Activated naive CD8-positive, alpha-beta T cell treated with anti-CD3 and anti-CD28 coated beads for 36 hours (primary cell): ENCODE measurements at places on chromosomes 11 and 22.

DNA sequence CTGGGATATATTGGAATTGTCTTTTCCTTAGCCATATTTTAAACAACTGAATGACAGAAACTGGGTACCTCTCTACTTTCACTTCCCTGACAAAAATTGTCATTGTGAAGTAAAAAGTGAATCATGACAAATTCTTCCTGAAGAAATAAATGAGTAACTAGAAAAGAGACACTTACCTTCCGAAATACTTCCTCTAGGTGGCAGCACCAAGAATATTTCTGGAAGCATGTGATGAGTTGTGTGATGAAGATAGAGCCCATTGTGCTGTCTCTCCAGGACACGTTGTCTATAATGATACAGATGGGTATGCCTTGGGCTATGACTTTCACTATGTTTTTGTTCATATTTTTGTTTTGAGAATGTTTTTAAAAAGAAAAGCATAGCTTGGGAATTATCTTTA, 21.5 kb downstream of the CASP4 start:
- DNase-seq: no peak

DNA sequence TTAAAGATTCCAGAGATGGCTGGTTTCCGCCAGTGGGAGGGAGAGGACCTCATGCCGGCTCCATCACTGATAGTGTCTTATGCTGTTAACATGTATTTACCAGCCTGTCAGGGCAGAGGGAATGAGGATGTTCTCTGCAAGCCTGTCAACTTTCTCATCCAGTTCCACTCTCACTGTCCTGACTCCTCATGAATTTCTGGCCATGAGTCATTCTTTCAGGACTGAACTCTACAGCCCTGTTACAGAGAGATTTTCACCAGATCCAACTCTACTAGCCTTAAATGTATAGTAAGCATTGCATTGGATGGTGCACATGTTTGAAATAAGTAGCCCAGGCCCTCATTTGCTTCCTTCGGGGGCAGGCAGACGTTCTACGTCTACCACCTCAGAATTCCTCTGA, 387.7 kb downstream of the TMEM135 start:
- DNase-seq: no peak

GRCh38 chr11:60830478-60831142, 11.3 kb upstream of the CCDC86 start:
- no peak for DNase-seq

DNA sequence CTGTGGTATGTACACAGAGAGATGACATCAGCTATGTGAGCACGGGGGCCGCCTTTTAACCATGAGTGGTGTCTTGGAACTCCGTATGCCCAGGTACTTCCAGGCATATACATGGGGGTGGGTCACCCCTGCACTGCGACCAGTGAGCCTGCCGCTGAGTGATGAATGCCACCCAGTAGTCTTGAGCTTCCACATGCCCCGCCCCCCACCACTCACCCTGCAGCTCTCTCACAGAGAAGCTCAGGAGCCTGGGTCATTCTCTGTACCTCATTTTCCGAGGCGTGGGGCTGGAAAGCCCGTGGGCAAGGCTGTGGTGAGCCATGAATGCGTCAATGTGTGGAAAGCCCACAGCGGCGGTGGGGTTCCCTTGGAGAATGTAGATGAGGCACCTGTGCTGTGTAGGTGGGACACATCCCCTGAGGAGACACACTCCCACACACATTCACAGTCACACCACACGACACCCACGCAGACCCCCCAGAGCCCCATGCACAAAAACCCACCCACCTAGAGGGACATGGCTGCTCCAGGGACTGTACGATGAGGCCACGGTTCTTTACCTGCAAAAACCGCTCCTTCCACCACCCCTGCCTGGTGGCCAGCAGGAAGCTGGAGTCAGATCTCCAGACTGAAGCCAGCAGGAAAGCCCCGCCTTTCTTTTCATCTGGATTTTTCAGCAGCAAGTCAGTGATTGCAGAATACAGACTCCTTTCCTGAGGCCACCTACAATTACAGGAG, 67.6 kb downstream of the PIWIL3 start:
- peak; percentile 20 for DNase-seq

- no peak for DNase-seq
These were observed 1.2 kb downstream of the GPR83 start for GRCh38 chr11:94400050-94400449.

- peak; percentile 67 for DNase-seq
These were observed 49.9 kb downstream of the STIM1 start for GRCh38 chr11:3905080-3905953.

GRCh38 chr11:3853899-3854659, 1.4 kb upstream of the STIM1 start:
- peak; percentile 67 for DNase-seq

GRCh38 chr11:80066291-80066690, 625.5 kb upstream of the TENM4 start:
- no peak for DNase-seq

DNA sequence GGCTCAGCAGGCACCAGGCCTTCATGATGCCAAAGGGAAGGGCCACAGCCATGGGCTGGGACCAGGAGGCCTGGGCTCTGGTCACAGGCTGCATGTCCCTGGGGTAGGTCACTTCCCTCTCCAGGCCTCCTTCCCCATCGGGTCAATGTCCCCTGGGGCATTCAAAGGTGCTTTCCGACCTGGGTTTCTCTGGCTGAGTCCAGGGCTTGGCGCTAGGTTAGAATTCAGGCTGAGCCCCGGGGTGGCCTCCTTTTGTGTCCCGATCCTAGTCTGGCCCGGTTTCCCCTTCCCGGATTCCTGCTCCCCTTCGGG, 12.2 kb downstream of the MAFF start:
- no peak for DNase-seq

DNA sequence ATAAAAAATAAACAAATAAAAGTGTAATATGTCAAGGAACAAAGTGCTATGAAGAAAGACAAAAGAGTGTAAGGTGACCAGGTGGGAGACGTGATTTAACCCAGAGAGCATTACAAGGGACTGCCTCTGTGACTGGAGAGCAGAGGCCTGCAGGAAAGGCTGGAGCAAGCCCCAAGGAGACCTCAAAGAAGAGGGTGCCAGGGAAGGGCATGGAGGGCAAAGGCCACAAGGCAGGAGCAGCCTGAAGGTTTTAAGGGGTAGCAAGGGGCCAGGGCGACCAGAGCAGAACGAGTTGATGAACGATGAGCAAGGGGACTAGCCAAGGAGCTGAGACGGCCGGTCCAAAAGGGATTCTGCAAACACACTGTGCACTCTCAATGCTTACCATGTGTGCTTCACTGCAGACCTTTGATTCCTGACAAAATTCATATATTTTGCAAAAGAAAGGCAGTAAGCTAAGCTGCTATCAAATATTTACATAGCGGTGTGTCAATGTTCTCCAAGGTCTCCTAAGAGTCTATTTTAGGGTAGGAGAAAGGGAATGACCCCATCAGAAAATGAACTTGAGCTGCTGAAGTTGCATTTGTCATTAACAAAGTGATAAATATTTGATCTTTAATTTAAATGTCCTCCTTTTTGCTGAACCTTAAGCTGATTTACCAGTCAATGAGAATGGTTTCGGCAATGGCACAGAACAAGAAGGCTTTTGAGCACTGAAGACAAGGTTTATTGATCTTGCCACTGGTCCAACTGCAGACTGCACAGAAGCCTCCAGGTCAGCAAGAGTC, 50.5 kb downstream of the SMCO4 start:
- DNase-seq: no peak

- no peak for DNase-seq
These were observed 37.0 kb upstream of the TIMP3 start for GRCh38 chr22:32764330-32765131.
